ENCODE measurements at places on chromosomes 2 and 18. TPM values are rescaled to one million over a fixed set of nuclear protein-coding genes. Genes with fewer than 3 reads are reported as not detected.
A peak's percentile ranks its signal among the peaks of the same experiment; 100 is the strongest.

GRCh38 chr2:221514305-221515040, 57.6 kb downstream of the EPHA4 start:
- no peak for DNase-seq

Gene HOXD9
- 2.9 TPM for total RNA-seq

Gene GAD1
- total RNA-seq: 0.85 TPM

DNA sequence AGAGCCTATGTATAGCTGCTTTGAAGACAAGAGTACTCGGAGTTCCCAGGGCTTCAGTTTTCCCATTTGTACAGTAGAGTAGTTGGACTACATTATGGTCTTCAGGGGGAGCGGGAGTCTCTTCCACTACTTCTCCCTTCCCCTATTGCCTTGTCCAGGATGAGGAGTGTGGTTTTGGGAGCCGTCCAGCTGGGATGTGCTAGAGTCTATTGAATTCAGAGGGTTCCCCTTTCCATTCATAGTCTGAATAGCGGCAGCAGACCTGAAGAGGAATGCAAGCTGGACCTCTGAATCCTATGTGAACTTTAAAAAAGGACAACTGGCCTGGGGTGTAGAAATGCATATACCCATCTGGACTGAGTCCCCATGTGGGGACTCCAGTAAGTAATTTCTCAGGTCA, 43.5 kb upstream of the EPG5 start:
- DNase-seq: no peak

DNA sequence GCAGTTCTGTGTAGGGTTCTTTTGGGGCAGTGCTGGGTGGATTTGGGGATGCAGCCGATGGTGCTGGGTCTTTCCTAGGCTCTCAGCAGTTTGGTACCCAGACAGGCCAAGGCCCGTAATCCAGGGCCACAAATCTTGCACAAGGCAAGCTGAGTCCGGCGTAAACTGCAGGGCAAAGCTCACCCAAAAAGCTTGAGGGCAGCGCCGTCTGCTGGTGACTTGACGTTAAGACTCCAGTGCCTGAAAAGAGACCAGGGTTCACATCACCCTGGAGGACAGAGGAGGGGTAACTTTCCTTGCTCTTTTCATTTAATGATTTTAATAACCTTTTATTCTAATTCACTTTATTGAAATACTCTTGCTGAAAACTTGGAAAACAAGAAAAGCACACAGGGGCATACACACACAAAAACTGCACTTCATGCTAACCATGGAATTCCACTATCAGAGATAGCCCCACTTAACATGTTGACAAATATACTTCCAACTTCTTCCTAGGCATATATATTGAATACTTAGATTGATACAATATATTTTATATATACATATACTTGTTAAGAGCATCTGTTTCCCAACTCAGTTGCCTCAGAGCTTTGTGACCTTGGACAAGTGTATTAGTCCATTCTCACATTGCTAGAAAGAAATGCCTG, 38.9 kb downstream of the CNGA3 start:
- DNase-seq: no peak

DNA sequence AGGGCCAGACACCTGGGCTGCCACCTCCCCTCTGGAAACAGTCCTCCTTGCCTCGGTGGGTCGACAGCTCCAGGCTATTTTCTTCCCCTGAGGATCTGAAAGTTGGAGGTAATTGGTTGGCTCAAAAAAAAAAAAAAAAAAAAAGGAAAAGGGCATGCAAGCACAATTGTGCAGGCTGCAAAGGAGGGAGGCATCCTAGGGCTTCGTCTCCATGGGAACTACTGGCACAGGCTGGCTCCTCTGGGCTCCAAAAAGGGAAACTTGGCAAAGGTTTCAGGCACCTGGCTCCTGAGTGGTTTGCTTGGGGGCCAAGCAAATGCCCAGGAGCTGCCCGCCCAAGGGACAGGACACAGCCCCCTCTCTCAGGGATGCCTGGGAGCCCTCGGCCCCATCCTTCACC, 1.1 kb upstream of the KCNIP3 start:
- DNase-seq: no peak

DNA sequence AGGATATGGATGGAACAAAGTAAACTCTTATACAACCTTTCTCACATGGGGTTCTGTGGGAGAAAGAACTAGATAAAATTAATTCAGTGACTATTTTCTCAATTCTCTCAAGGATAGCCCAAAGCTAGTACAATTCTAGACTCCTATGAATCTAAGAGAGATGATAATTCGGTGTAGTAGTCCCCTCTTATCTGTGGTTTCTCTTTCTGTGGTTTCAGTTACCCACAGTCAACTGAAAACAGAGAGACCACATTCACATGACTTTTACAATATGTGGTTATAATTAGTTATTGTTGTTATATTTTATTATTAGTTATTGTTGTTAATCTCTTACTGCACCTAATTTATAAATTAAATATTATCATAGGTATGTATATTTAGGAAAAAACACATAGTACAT, 53.5 kb upstream of the C2orf15 start:
- no peak for DNase-seq

Gene ST3GAL5
- 59.4 TPM for total RNA-seq

Gene HS1BP3
- total RNA-seq: 19.0 TPM

- DNase-seq: no peak
Measured at GRCh38 chr2:108910011-108910431, 79.0 kb downstream of the EDAR start.

- no peak for DNase-seq
Measured at GRCh38 chr2:209976698-209977385, 25.6 kb upstream of the RPE start.

Gene ASB18
- not detected for total RNA-seq

- peak; percentile 79 for DNase-seq
Measured at GRCh38 chr2:96148410-96149217, 3.4 kb upstream of the DUSP2 start.

DNA sequence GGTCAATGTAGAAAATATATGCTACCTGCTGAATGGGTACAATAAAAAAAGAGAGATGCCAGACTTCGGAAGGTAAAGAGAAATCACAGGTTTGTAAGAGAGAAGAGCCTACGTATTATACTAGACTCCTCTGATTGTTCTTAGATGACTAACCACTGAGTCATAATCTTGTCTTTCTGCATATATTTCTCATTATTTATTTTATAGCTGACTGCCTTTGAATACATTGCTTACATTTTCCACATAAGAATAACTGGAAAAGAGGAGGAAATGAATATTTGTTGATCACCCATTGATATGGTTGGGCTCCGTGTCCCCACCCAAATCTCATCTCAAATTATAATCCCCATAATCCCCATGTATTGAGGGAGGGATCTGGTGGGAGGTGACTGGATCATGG, 90.3 kb upstream of the RAB27B start:
- no peak for DNase-seq

DNA sequence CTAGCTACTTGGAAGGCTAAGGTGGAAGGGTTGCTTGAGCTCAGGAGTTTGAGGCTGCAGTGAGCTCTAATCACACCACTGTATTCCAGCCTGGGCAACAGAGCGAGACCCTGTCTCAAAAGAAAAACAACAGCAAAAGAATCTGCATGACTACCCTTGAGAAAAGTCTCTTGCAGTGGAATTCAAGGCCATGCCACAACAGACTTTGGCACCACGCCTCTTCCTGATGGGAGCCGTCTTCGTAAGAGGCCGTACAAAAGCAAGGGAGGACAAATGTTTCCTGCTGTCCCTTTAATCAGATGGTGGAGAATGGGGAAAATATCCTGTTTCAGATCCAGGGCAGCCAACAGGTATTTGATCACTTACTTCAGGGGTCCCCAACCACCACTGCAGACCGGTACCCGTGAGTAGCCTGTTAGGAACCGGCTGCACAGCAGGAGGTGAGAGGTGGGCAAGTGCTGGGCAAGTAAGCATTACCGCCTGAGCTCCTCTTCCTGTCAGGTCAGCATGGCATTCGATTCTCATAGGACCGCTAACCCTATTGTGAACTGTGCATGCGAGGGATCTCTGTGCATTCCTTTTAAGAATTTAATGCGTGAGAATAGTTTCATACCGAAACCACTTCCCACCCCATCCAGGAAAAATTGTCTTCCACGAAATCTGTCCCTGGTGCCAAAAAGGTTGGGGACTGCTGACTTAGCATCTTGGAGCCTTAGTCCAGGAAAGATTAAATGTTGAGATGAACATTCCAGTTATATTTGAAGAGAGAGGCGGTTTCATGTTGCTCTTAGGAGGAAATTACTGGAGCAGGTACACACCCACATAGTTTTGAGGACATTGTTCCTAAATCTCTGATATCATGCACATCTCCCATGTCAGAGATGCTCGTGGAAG, 94.4 kb upstream of the XPO1 start:
- no peak for DNase-seq

Gene FAM110C
- 10.8 TPM for total RNA-seq

DNA sequence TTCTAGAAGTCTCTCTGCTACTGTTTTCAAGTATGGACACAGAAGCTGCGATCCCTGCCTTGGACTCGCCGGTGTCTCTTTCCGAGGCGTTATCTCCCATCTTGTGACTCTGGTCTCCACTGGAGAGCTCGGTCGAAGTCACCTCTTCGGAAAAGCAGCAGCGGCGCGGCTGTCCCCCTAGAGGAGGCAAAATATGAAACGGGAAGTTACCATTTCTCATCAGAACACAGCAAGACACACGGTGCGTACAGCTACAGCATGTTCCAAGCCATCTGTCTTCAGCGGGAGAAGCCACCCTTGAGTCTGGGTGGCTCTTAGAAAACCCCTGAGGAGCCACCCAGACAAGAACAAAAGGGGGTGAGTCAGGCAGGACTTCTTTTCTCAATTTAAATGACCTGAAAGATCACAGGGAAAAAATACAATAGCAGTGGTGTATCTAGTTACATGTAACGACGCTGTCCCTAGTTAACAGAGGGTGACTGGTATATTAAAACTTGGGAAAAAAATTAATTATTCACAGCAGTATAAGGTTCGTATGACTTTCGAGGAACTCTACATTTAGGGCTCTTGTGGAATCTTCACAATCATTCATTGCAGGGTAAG, 114.8 kb downstream of the ZNF516 start:
- DNase-seq: no peak

DNA sequence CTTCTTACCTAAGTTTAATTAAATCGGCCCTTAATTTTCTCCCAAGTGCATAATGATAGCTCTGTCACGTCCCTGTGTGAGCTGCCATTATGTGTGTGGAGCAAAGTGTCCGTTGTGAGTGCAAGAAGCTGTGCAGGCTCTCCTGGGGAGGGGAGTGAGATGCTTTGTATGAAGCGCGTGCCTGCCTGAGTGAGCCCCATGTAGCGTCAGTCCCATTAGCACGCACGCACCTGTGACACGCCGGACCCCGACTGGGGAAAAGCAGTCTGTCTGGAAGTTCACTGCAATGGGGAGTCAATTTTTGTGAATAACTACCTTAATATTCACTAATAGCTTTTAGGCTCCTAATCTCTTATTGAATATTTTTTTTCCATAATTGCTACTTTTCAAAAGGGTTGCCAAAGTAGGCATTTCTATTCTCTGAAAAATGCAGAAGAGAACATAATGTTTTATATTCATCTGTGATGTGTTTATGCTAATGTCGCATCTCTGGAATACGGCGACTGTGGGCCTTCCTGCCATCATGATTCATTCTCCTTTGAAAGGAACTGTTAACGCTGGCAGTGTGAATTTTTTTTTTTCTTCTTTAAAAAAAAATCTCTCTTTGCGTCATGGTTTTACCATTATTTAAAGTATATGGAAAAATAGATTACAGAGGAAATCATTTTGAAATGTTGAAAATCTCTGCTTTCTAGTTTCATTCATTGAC, 157.7 kb downstream of the COL4A4 start:
- DNase-seq: no peak

- no peak for DNase-seq
Measured at GRCh38 chr18:47263430-47264307, 12.2 kb upstream of the SKOR2 start.

Gene CDH2
- 18.7 TPM for total RNA-seq
